ENCODE measurements at places on chromosomes 12 and 14.

DNA sequence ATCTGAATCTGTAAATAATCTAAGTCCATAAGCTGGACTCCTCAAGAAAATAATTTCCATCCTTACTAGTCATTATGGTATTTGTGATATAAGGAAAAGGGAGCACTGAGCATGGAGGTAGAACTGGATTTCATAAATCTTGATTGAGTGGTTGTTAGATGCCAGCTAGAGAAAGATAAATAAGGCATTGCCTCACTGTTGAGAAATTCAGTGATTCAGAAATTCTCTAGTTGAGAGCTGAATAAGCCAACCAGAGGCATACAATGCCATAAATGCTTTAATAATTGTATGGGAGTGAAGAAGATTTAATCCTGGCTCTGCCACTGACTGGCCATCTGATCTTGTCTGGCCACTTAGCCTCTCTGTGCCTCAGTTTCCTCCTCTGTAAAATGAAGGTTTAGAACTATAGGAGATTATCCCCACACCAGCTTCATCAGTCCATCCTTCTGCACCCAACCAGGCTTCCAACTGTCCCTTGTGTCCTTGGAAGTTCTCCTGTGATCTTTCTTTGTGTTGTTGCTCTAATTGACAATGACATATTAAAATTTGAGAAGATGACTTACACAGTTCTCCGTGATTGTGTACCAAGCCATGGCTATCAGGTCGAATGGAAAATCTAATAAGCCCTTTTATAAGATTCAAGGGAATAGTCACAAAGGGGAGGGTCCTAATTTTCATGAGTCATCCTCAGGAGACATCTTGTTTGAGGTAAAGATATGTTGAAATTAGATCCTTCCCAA lies 394.3 kb downstream of the EGLN3 start:
- no peak for DNase-seq

GRCh38 chr14:96181186-96182056 lies 23.2 kb upstream of the BDKRB2 start:
- DNase-seq, result no peak

- DNase-seq, result no peak
These were observed 174.9 kb downstream of the FOXN3 start for GRCh38 chr14:89241934-89242651.

GRCh38 chr12:28172434-28173030 lies 17.7 kb upstream of the CCDC91 start:
- no peak for DNase-seq

- no peak for DNase-seq
These were observed 408.5 kb upstream of the RGS6 start for GRCh38 chr14:71523630-71524319.
